Right ventricle myocardium inferior (tissue), 1 donor: ENCODE measurements at places on chromosomes 6 and 20. TPM values are rescaled to one million over a fixed set of nuclear protein-coding genes. Genes with fewer than 3 reads are reported as not detected.

ATG5 gene
- 19.2 TPM for total RNA-seq

TFAP2B gene
- 0.03 TPM for total RNA-seq

CFAP206 gene
- total RNA-seq, result 0.11 TPM

PERP gene
- 49.1 TPM for total RNA-seq
